ENCODE measurements at places on chromosomes 11 and 22. TPM values are rescaled to one million over a fixed set of nuclear protein-coding genes. Genes with fewer than 3 reads are reported as not detected.

- no peaks in the 10 kb centered on the region for H3K27me3 ChIP-seq
- peak; percentile 86 for DNase-seq
- peak overlapping the region; percentile 100 for H3K27ac ChIP-seq
- peaks cover 23% of the 10 kb centered on the region for H3K36me3 ChIP-seq
- peak overlapping the region; percentile 82 for H3K4me3 ChIP-seq
These were observed 2.0 kb downstream of the SERPINH1 start for GRCh38 chr11:75563978-75564552.

GRCh38 chr11:46389450-46390330 lies 1.9 kb downstream of the CHRM4 start:
- no peak overlapping the region for H3K27ac ChIP-seq
- H3K4me3 ChIP-seq, result peak overlapping the region; percentile 51
- H3K4me1 ChIP-seq, result peaks cover 4% of the 10 kb centered on the region
- DNase-seq, result peak; percentile 86
- no peaks in the 10 kb centered on the region for H3K36me3 ChIP-seq

MGAT3 gene
- total RNA-seq, result 5.4 TPM

SLC6A5 gene
- not detected for total RNA-seq

KCTD14 gene
- total RNA-seq, result 13.7 TPM

KCNQ1 gene
- total RNA-seq, result 45.5 TPM

GRCh38 chr11:77778549-77778948 lies 42.0 kb downstream of the RSF1 start:
- no peak overlapping the region for H3K27ac ChIP-seq
- DNase-seq, result no peak
- H3K4me3 ChIP-seq, result no peak overlapping the region
- H3K27me3 ChIP-seq, result no peaks in the 10 kb centered on the region

WBP2NL gene
- total RNA-seq, result 2.5 TPM

GRCh38 chr11:118917481-118918127 lies 8.1 kb downstream of the BCL9L start:
- H3K4me1 ChIP-seq, result peaks cover 83% of the 10 kb centered on the region
- H3K27ac ChIP-seq, result peak overlapping the region; percentile 93
- no peaks in the 10 kb centered on the region for H3K27me3 ChIP-seq
- DNase-seq, result no peak
- no peak overlapping the region for H3K4me3 ChIP-seq
- no peaks in the 10 kb centered on the region for H3K36me3 ChIP-seq

- H3K27me3 ChIP-seq, result no peaks in the 10 kb centered on the region
- no peaks in the 10 kb centered on the region for H3K36me3 ChIP-seq
- no peak overlapping the region for H3K4me3 ChIP-seq
- no peaks in the 10 kb centered on the region for H3K4me1 ChIP-seq
- no peak for DNase-seq
- no peak overlapping the region for H3K27ac ChIP-seq
These were observed 1106.3 kb downstream of the BRD1 start for GRCh38 chr22:48721395-48721669.

TEX12 gene
- not detected for total RNA-seq

SLC22A12 gene
- total RNA-seq, result 5.3 TPM

DNA sequence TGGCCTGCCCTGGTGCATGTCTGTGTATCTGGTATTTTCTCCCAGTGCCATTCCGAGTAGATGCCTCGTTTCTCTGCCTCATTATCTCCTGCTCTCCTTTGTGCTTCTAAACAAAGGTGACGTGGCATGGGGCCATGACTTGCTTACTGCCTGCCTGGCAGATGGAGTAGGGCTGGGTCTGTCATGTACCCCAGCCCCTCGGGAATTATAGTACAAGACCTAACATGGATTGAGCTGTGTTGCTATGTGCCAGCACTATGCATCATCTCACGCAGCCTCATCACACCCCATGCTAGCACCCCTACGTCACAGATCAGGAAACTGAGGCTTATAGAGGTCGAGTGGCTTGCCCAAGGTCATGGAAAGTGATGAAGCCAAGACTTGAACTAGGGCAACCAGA lies 88.1 kb downstream of the GALNT18 start:
- H3K4me1 ChIP-seq, result peaks cover 22% of the 10 kb centered on the region
- H3K27ac ChIP-seq, result no peak overlapping the region
- H3K27me3 ChIP-seq, result no peaks in the 10 kb centered on the region
- no peak overlapping the region for H3K4me3 ChIP-seq

GRCh38 chr22:24833881-24834495 lies 28.0 kb downstream of the SGSM1 start:
- no peaks in the 10 kb centered on the region for H3K36me3 ChIP-seq
- H3K4me3 ChIP-seq, result no peak overlapping the region
- H3K27me3 ChIP-seq, result no peaks in the 10 kb centered on the region
- H3K4me1 ChIP-seq, result no peaks in the 10 kb centered on the region
- no peak for DNase-seq

DNA sequence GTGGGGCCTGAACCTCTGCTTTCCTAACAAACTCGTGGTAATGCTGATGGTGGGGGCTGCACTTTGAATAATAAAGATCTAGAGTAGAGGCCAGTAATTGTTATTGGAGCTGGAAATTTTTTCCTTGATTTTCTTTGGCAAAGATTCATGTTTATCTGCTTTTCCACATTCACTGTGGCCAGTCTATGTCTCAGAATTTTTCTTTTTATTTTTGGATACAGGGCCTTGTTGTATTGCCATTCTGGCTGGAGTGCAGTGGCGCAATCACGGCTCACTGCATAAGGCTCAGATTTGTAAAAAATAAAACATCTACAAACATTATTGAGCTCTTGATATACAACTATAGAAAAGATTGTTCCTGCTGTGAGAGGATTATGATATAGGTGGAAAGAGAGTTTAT lies 1.6 kb downstream of the TMEM135 start:
- H3K4me1 ChIP-seq, result peaks cover 12% of the 10 kb centered on the region
- H3K4me3 ChIP-seq, result peak overlapping the region; percentile 2
- no peaks in the 10 kb centered on the region for H3K36me3 ChIP-seq
- DNase-seq, result no peak
- H3K27me3 ChIP-seq, result no peaks in the 10 kb centered on the region
